ENCODE measurements at places on chromosomes 5 and 9.

- no peak for DNase-seq
Observed at GRCh38 chr9:32596936-32597335, 24.0 kb upstream of the NDUFB6 start.

GRCh38 chr9:121743441-121744001 is 92.1 kb downstream of the DAB2IP start:
- no peak for DNase-seq

DNA sequence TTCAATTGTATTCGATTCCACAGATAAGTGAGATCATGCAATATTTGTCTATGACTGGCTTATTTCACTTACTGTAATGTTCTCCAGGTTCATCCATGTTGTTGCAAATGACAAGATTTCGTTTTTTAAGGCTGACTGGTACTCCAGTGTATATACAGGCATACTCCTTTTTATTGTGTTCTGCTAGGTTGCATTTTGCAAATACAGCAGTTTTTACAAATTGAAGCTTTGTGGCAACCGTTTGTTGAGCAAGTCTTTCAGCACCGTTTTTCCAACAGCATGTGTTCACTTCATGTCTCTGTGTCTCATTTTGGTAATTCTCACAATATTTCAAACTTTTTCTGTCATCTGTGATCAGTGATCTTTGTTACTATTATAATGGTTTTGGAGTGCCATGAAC is 82.7 kb downstream of the DMXL1 start:
- DNase-seq = no peak

GRCh38 chr5:73028991-73029595 is 73.3 kb downstream of the FCHO2 start:
- DNase-seq = no peak

- DNase-seq = no peak
Observed at GRCh38 chr5:159175547-159175946, 33.8 kb downstream of the RNF145 start.

- DNase-seq = no peak
Observed at GRCh38 chr5:72511366-72511765, 4.2 kb upstream of the ZNF366 start.

GRCh38 chr9:22201256-22201655 is 192.2 kb upstream of the CDKN2B start:
- DNase-seq = no peak

DNA sequence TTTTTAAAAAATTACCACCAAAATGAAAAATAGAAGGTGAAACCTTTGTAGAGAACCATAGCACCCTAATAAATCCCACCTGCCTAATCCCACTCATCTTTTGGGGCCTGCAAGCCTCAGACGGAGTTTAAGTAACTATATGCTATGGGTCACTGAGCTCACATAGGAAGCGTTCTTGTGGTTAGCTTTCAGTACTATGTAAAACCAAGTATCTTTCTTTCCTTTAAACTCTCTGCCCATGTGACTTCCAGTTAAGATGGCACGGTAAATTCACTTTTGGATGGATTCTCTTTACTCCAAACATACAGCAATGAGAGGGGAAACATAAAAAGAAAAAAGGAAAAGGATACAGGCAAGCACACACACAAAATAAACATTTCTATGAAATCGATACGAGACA is 50.9 kb downstream of the FANCC start:
- no peak for DNase-seq

DNA sequence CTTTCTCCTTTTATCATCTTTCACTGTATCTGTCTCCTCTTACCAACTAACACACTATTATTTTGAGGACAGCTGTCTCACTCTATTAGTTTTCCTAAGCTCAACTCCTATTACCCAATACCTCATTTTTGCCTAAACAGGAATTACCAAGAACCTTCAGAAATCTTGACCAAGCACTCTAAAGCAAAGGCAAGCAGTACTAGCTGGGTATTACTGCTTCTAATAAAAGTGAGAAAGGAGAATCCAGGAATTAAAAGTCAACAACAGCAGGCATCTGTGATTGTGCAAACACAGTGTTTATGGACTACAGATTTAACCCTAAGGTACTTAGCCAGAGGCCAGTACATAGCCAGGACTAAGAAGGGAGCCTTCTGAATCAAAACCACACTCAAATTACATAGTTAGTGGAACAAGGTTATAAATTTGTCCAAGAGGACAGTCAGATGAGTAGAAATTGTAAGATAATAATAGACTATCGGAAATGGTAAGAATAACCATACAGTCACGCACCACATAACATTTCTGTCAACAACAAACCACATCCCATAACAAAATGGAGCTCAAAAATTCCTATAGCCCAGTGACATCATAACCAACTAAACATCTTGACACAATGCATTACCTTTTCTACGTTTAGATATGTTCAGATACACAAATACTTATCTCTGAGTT is 8.3 kb downstream of the RFX3 start:
- DNase-seq = no peak
